ENCODE measurements at places on chromosomes 3 and 15.

DNA sequence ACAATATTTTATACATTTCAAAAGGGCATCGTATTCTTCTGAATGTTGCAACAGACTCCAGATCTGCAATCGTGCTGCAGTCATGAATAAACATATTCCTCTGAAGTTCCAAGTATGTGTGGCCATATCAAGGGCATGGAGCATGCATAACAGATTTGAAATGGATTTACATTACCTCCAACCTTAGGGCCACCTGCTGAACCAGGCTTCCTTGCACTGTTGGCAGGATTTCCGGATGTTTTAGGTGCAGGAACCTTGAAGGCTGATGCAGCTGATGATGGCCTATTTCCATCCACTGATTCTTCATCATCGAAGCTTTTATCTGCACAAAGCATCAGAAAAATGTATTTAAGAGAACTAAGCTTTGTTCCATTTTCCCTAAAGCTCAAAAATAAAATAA, 73.5 kb downstream of the CLASP2 start:
- DNase-seq, result no peak

GRCh38 chr3:48130321-48130904, 57.8 kb downstream of the CDC25A start:
- DNase-seq, result no peak

DNA sequence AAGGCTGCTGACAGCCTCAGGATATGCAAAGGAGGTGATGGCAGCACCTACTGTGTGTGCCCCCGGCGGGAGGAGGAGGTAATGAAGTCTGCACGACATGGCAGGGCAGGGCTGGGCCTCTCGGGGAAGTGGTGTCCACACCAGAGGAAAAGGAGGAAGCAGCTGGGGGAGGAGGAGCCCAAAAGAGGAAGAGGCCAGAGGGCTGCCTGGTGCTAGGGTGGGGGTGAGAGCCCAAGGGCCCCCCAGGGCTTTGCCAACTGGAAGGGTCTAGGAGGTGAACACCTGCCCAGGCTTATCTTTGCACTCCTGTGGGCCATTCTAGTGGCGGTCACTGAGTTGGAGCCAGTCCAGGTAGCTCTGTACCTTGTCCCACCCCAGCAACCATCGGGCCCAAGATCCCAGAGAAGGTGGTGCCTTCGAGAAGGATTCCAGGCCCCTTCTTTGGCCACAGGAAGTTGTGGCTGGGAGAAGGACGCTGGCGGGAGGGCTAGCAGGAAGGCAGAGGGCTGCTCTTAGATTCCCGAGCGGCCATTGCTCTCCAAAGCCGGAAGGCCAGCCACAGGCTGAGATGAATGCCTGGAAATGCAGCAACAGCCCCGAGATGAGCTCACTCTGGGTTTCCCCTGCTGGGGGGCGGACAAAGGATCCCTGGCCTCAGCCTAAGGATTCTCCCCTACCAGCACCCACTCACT, 7.0 kb downstream of the GNAI2 start:
- DNase-seq, result no peak

- DNase-seq, result peak; percentile 18
Measured at GRCh38 chr3:143644370-143645089, 203.7 kb downstream of the SLC9A9 start.

DNA sequence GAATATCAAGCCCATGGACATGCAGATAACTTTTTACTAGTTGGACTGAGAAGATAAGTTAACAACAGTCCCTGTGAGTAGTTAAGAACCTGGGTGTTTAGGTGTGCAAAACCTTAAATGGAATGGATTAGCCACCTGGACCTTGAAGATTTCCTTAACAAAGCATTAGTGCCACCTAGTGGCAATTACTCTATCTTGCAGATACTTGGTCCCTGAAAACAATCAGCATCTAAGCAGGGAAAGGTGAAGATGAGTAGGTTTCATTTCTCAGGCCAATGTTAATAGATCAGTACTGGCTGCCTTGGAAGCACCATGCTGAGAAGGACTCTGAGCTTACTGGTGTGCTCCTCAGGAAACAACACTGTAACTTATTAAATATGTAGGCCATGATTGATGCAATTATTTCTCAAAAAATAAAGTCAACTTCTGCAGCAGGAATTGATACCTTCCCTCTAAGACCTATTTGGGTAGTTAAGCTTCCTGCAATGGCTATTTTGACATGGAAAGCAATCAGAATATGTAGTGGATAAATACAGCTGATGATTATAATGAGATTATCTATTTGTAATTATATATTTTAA, 329.4 kb downstream of the TBC1D5 start:
- DNase-seq, result peak; percentile 18

DNA sequence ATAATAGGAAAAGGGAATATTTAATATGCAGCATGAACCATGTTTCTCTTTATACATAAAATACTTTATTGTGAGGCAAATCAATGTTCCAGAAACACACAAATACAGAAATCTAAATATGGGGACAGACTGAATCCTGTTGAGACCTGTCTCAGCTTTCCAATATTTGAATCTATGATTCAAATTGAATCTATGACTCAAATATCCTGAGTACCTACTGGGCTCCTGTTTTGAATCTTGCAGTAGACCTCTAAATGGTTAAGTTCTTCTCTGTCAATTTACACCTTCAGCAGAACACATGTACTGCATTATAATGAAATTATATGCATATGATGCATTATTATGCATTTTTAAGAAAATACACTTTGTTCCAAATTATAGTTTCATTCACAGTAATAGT, 143.2 kb upstream of the PLXND1 start:
- DNase-seq, result no peak

DNA sequence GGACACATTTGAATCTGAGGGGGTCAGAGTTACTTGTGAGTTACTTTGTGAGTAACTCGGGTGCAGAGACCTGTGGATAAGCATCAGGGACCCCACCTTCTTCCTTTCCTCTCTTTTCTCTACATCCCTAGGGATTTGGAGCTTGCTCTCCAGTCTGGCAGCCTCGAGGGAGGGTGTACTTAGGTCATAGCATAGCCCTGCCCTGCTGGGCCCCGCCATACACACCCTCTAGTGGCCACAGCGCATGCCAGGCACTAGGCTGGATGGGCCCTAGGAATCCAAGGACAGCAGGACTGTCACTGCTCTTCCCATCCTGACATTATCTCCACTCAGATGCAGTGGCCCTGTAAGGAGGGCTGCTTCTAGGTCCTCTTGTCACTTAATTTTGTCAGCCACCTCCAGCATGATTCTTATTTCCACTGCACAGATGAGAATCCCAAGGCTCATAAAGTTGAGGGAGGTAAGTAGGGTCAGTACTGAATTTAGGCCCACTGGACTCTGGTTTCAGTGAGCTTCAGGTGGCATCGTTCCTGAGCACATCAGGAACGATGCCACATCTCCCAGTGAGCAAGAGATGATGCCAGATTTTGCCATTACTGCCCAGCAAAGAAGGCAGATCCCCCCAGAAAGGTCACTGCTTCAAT, 3.6 kb upstream of the SMAD6 start:
- DNase-seq, result no peak

DNA sequence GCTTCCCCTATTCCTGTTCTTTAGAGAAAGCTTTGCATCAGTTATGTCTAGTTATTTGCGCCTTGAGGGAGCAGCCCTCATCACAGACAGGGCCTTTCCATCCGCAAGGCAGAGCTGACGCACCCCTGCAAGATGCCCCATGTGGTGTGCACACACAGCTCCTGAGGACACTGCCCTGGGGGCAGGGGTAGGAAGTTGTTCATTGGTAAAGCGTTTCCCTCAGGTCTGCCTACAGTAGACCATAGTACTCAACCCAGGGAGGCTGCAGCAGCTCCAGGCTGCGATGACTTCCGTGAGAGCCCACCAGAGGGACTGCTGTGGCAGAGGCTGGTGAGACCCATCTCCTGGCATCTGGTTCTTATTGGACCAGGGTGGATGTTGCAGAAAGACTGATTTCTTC, 55.1 kb upstream of the PLXNA1 start:
- DNase-seq, result no peak

DNA sequence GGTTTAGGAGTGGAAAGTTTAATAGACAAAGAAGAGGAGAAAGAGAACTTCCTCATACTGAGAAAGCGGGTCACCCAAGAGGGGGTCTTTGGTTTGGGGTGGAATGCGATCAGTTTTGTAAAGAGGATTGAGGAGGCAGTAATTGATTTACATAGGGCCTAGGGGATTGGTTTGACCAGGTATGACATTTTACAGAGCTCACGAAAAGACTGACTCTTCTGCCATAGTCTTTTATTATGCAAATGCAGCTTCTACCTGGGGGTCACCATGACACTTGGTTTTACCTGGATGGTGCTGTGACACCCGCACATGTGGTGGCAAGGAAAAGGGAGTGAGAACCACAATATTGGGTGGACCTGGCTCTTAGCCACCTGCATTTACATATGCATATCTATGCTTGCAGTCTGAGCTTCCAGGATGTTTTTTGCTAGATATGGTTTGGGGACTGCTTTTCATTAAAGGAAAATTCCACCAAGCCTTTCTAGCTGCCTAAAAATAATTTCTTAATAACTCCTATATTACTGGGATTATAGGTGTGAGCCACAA, 6.9 kb upstream of the NME9 start:
- DNase-seq, result no peak

GRCh38 chr3:51974277-51974962, 444 bp upstream of the ABHD14A start:
- no peak for DNase-seq
